Astrocyte of the spinal cord (primary cell): ENCODE measurements at places on chromosomes 7 and 10.

- no peak for DNase-seq
Measured at GRCh38 chr10:97762056-97762455, 9.7 kb downstream of the SFRP5 start.

- peak; percentile 78 for DNase-seq
Measured at GRCh38 chr10:126663880-126664279, 6.6 kb downstream of the C10orf90 start.

DNA sequence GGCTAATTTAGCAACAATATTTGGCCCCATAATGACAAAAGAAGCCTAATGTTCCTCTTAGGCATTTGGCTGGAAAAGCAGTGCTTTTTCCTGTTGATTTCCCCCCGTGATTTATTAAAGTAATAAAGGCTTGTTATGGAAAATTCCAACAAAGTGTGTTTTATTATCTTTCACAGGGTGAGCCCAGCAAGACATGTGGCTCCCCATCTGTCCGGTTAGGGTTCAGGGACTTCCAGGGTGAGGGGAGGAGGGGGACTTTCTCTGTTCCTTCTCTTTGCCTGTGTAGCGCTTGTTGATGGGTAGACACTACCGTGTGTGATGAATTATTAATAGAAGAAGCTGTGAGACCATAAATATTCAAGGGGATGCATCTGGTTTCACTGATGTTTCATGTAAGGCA, 39.0 kb downstream of the HTR5A start:
- DNase-seq = no peak

DNA sequence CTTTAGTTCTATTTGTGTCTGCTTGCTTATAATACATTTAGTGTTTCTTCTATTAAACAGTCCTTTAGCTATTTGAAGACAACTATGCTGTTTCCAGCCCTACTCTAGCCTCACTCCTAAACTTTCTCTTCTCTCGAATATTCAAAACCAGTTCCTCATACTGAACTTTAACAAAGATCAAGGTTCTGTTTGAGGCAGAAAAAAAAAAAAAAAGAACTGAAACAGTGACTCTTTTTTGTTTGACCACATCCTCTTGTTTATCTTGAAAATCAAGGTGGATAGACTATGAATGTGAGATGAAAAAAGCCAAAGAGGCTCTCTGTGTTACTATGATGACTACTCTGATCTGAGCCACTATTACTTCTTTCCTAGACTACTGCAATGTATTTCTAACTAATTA, 154.3 kb downstream of the ZNF365 start:
- DNase-seq = no peak

DNA sequence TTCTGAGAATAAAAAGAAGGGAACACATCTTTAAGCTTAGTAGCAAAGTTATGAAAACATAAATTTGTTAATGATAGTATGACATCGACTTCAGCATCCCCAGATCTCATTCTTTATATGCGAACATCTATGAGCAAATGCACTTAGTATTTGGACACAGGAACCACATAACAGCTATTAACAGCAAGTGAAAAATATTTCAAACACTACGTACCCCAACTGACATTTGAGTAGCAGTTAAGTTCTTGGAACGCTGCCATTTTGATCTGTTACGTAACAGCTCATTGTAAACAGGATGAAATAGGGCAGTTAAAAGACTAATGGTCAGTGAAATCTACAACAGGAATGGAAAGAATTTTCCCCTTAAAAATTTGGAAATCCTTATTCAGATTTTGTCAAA, 428.9 kb downstream of the TNS3 start:
- peak; percentile 86 for DNase-seq

DNA sequence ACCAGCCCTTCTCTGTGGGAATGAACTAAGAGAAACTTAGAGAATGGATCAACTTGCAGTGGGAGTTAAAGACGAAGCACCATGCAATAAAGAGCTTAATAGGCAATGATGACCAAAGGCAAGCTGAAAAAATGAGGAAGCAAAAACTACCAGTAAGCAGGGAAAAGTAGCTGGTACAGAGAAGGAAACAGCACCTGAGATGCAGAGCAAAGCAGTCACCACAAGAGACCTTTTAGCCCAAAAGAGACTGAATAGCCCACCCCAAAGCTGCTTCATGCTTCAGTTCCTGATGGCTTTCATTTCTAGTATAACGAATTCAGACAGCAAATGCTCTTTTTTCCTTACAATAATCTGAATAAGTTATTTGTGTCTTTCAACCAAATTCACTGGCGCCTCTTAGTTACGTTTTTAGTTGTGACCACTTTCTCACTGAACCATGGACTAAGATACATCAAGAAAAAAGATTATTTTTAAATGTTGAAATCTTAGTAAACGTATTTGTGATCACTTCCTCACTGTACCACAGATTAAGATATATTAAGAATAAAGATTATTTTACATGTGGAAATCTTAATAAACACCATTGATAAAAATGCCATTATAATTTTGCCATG, 76.0 kb downstream of the USP6NL start:
- no peak for DNase-seq

DNA sequence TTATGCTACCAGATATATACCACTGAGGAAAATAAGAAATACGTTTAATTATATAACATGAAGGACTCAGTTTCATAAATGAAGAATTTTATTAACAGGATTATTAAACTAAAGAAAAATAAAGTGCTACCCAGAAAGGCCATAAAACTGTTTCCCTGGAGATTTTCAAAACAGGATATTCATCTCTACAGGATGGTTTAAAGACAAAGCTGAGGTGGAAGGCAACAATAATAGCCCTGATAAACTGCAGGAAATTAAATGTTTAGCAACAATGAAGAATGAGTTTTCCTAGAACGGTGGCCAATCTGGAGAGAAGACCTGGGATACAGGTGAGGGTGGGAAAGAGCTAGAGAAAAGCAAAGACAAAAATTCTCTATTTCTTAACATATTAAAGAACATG, 11.9 kb downstream of the RHEB start:
- no peak for DNase-seq

DNA sequence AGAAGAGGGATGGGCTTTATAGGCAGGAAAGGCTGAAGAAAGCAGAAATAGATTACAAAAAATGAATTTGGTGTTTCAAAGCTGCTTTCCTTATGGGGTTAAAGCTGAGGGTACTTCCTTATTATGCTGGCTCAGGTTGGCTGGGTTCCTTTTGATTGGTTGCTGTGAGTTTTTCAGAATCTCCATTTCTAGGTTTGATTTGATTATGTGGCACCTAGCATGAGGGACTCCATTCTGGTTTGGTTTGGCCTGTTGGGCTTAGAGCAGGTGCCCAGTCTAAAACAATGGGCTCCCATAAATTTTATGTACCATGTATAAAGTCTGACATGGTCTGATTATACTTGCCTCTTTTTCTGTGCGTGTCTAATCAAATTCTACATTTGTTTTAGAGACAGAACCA, 362.7 kb downstream of the CXCL12 start:
- no peak for DNase-seq

GRCh38 chr7:157650131-157650631, 313.4 kb downstream of the DNAJB6 start:
- DNase-seq = no peak
